ENCODE measurements at places on chromosomes 3 and 15.

GRCh38 chr3:138975351-138975750 lies 28.3 kb downstream of the FOXL2NB start:
- no peak for DNase-seq

DNA sequence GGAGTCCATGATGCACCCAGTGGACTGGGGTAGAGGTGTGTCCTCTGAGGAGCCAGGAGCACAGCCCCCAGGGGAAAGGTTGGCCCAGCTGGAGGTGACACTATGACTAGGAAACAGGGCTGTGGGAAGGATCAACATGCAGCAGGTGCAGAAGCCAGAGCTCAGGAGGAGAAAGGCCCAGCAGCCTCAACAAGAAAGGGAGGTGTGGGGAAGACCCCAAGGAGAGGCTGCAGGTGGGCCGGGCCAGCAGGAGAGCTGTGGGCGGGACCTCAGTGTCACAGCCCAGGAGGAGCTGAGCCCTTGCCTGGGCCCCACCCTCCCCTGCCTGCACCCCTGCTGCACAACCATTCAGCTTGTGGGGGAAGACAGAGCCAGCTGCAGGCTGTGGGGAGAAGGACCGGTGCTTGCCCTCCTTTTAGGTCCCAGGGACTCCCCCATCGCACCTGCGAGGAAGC lies 18.4 kb upstream of the KLF13 start:
- no peak for DNase-seq

DNA sequence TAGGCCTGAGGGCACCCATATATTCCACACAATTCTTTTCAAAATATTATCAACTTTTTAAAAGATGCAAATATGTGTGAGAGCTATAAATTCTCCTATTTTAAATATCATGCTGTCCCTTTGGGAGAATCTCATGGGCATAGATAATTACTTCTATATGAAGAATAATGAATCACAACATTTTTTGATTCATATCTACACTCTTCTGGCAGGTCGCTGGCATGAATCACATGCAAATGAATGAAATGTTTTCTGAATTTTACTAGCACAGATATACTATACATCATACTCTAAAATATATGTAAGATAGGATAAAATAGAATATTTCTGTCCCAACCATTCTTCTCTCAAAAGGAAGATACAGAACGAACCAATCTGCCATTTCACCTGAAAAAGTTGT lies 277.7 kb upstream of the KCNH8 start:
- DNase-seq: no peak

- no peak for DNase-seq
Measured at GRCh38 chr3:4261406-4261805, 41.8 kb upstream of the SETMAR start.

GRCh38 chr3:20056725-20057611 lies 16.7 kb downstream of the KAT2B start:
- no peak for DNase-seq

DNA sequence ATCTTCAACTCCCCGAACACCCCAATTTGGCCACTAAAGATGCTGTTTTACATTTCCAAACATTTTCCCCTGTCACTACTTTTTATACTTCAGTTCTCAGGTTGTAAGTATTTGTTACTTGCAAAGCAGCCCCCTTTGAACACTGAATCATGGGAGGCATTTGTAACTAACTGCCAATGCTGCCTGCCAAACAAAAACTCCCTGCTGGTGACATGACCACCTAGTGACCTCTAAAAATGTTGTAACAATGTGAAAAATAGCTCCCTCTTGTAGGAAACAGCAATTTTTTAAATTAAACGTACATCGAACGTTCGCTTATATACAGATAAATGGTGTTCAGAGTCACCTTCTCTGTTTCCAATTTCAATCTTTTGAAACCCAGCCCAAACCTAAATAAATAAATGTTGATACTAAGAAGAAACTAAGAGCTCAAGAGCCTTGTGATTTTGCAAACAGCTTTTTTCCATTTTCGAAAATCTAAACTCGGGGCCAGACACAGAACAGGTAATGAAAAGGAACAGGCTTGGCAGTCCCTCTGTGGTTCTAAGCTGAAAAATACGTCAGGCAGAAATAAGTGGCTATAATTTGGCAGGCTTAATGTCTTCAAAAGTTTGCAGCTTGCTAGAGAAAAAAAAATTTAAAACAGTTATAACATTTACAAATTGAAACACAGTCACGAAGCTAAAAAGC lies 268.6 kb upstream of the WNT5A start:
- DNase-seq: no peak

GRCh38 chr15:63018639-63019038 lies 23.9 kb upstream of the TPM1 start:
- no peak for DNase-seq

DNA sequence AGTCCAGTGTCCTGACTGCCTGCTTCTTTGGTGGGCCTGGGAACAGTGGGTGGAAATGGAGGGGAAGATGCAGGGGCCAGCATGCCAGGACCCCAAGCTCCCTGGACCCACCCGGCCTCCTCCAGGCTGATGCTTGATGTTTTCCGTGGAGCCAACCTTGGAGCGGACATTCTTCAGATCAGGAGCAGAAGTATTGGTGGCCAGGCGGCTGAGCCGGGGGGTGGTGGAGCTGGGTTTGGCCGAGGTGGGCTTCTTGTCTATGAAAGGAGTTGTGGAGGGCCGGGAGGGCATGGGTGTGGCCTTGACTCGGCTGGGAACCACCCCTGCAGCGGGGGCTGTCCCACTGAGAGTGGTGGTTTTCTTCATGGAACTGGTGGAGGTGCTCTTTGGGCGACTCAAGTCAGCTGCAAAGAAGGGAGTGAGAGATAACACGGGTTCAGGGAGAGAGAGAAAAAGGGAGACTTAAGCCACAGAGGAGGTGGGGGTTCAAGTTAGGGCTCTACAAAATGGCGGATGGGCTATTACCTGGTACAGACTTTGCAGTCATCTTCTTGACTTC lies 67.8 kb downstream of the DHX30 start:
- no peak for DNase-seq

- no peak for DNase-seq
Measured at GRCh38 chr3:31246293-31247062, 286.2 kb upstream of the STT3B start.

DNA sequence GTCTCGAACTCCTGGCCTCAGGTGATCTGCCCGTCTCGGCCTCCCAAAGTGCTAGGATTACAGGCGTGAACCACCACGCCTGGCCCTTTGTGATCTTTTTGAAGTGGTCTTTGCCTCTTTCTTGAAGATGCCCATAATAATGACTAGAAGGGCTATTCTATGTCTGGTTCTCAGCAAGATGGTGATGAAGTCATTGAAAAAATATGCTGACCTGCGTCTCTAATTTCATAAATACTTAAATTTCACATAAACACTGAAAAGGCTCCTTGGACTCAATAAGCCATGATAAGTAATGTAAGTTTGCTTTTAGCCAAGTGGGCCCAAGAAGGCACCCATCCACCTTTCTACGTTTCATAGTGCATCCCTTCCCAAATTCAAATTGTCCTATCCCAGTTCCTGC lies 775 bp upstream of the MAPK6 start:
- DNase-seq: no peak

- DNase-seq: no peak
Measured at GRCh38 chr3:135989242-135989641, 23.7 kb downstream of the PPP2R3A start.

- no peak for DNase-seq
Measured at GRCh38 chr3:124952282-124952855, 17.8 kb upstream of the MUC13 start.

DNA sequence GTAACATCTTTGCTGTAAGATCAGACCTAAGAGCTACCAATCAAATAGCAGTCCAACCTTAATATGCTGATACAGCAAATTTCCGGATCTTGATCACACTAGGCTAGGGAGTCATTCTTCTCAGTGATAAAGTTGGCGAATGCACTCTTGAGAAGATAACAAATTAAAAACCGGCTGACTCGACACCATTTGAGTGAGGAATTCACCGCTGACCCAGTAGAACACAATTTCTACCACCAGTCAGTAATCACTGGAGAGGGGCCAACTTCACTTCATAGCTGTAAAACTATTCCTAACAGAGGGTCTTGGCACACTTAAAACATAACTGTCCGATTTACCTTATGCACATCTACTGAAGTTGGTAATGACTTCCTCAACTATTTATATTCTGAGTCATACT lies 47.2 kb downstream of the MEIS2 start:
- DNase-seq: no peak

GRCh38 chr15:38187630-38188313 lies 64.9 kb upstream of the SPRED1 start:
- no peak for DNase-seq

DNA sequence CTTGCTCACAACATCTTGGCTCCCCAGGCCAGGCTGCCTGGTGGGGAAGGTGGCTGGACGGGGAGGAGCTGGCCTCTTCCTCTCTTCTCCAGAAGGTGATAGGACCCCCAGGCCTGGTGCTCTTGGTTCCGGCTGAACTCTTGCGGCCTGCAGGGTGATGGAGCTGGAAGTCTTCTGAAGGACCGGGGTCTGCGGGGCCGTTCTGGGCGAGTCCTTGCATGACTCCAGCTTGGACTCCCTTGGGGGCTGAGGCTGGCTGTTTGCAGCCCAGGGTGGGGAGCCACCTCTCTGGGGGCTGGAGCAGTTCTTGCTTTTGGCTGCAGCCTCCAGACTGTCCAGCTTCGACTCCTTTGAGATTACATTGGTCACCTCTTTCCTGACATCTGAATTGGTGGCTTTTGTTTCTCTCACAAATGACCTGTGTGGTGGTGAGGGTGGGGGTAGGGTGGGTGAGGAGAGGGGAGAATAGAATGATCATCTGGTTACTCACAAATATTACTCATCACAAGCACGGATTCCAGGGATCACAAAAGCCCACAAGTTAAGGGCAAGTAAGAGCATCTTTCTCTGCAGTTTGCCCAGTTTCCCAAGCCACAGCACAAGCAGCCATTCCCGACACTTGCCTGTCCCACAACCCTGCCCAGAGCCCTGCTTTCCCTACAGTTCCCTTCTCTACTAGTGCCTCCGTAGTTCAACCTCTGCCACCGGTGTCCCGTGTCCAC lies 149.1 kb upstream of the HACD2 start:
- DNase-seq: no peak

- DNase-seq: no peak
Measured at GRCh38 chr3:81620849-81621248, 140.6 kb downstream of the GBE1 start.

DNA sequence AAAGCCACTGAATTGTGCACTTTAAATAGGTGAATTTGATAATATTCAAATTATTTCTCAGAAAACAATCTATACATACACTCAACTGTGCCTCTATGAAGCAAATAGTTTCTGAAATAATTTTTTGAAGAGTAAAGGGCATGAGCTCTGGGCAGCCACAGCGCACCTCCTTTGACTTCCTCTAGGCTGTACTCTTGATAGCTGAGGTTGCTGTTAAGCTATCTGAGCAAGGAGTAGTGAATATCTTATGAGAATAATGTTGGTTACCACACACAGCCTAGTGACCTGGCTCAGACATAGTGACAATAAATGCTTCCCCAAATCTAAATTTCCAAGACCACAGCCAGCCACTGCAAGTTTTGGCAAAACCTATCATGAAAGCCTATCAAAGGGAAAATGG lies 11.6 kb upstream of the SEC61A1 start:
- no peak for DNase-seq

- DNase-seq: no peak
Measured at GRCh38 chr3:138327831-138328230, 1.8 kb downstream of the NME9 start.

DNA sequence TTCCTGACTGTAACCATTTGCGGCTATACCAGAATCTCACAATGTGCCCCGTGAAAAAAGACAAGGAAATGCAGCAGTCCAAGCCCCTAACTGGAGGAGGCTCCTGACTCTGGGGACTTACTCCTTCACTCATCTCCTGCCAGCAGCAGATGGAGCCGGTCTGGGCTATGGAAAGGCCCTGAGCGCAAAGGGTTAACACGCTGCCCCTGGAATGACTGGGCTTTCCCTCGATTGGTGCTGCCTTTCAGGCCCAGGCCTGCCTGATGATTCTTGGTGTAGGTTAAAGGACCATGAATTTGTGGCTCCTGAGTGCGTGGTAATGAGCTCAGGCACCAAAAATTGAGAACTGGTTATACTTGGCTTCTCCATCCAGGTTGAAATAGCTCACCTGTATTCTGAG lies 42.3 kb upstream of the GALNT15 start:
- no peak for DNase-seq

DNA sequence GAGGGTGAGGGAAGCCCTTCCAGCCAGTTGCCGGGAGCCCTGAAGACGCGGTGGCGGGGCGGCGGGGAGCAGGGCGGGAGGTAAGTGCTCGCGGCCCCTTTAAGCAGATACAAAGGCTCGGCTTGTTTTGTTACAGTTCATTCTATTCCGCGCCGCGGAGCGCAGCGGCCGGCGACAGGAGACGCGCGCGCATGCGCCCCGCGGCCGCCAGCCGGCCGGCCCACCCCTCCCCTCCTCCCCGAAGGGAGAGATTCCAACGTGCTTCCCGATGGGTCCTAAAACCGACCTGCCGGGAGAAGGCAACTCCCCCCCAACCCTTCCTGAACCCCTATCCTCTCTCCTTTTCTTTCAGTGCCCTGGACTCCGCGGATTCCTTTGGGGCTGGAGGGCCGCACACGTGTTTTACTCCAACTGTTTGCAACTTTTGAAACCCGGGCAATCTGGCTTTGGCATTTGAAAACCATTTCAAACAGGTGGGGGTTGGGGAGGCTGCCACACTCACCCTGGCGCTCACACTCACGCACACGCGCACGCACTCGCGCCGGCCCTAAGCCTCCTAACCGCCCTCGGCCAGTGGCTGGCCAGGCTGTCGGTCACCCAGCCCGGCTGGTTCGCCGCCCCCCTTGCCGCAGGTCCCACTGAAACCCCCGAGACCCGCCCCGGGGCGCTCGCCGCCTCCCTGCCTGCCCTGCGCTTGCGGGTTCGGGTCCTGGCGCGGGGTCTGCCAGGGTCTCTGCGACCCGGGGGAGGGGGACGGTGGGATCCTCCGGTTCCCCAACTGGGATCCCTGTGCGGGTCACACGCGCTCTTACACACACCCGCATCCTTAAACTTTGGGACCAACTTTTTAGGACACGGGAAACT lies at the start of gene MAGI1:
MAGI1 (minus strand) TSS at position 193 of the 864 bp plus-strand sequence. CDS start 610 bp downstream, outside the sequence.
- no peak for DNase-seq

DNA sequence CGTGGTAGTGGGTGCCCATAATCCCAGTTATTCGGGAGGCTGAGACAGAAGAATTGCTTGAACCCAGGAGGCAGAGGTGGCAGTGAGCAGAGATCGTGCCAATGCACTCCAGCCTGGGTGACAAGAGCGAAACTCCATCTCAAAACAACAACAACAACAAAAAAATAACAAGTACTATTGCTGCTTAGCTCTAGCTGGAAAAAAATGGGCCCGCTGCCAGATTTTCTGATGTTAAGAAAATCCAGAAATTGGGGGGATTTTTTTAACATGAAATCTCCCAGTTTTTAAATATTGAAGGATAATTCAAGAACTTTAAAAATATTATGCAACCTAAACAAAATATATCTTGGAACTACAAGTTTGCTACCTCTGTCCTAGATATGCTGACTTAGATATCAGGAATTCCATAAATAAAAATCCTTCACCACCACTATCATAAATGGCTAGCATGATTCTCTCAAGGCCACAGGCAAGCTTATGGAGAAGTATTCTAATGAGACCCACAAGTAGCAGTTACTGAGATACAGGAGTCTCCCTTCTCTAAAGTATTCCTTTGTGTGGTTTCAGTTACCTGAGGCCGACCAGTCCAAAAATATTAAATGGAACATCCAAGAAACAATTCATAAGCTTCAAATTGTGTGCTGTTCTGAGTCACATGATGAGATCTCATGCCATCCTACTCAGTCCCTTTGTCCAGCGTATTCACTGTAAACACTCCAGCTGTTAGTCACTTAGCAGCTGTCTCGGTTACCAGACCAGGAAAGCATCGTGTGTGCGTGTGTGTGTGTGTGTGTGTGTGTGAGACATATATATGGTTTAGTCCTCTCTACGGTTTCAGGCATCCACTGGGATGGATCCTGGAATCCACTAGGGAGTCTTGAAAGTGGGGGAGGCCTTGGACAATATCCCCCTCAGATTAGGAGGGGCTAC lies 277.2 kb downstream of the TBL1XR1 start:
- no peak for DNase-seq

Measured in activated CD4-positive, CD25-positive, alpha-beta regulatory T cell (primary cell).